ENCODE measurements at places on chromosomes 11 and 22. TPM values are rescaled to one million over a fixed set of nuclear protein-coding genes. Genes with fewer than 3 reads are reported as not detected.

RRP8 gene
- 22.0 TPM for polyA plus RNA-seq

UBASH3B gene
- polyA plus RNA-seq, result 4.2 TPM

GRCh38 chr11:123052901-123053721, 8.8 kb downstream of the HSPA8 start:
- DNase-seq, result no peak

- peak; percentile 20 for DNase-seq
Observed at GRCh38 chr11:72328366-72329224, 84.6 kb upstream of the PHOX2A start.

DNA sequence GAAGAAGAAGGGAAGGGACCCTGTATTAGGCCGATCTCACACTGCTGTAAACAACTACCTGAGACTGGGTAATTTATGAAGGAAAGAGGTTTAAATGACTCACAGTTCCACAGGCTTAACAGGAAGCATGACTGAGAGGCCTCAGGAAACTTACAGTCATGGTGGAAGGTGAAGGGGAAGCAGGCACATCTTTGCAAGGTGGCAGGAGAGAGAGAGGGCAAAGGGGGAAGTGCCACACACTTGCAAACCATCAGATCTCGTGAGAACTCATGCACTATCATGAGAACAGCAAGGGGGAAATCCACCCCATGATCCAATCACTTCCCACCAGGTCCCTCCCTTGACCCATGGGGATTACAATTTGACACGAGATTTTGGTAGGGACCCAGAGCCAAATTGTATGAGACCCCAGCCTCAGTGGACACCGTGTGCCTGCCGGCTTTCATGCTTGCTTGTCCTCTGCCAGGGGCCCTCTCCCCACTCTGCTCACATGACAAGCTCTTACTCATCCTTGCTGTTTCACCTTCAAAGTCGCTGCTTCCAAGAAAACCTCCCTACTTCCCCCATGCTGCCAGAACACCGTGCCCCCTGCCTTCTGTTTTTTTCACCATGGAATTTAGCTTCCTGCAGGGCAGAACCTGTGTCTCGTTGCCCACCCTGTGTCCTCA, 23.3 kb upstream of the PPFIA1 start:
- DNase-seq, result no peak

DNA sequence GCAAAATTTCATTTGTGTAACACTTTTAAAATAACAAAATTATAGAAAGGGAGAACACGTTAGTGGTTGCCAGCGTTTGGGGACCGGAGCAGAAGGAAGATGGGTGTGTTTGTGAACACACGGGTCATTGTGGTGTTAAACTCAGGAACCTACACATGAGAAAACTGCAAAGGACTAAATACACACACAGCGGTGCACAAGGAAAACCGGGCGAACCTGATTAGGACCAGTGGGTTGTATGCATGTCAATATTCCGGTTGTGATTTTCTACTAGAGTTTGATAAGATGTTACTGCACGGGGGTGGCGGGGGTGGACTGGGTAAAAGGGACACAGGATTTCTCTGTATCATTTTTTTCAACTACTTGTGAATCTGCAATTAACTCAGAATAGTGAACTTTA, 351.2 kb downstream of the OPCML start:
- no peak for DNase-seq

DNA sequence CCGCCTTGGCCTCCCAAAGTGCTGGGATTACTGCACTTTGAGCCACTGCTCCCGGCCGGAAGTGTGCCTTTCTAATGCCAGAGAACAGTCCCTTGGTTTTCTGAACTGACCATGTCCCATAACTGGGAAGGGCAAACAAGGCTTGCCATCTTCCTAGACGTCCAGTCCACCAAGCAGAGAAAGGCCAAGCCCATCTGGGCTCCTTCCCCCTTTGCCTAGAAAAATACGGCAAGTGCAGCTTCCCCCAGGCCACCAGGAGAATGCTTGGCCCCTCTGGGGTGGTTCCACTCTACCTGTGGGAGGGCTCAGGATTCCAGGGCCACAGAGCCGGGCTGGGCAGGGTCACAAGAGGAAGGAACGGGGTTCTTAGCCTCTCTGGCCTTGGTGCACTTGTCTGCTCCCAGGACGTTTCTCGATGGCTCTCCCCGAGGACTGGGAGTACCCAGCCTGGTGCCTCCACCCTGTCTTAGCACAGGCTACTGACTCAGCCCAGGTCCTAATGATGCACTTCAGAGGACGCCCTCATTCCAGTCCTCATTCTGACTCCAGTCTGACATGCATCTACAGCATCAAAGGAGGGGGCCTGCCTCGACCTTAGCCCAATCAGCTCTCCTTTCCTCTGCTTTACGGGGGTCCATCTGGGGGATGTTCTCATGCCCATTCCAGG, 1.2 kb downstream of the USP2 start:
- DNase-seq, result no peak

GRCh38 chr11:696955-697491, 1.4 kb downstream of the TMEM80 start:
- DNase-seq, result no peak

DBX1 gene
- polyA plus RNA-seq, result 5.3 TPM

OR6T1 gene
- polyA plus RNA-seq, result not detected

GRCh38 chr11:17526326-17526725, 17.9 kb downstream of the USH1C start:
- DNase-seq, result no peak

GRCh38 chr11:27717801-27718229, 17.6 kb upstream of the BDNF start:
- DNase-seq, result no peak

RRAS2 gene
- polyA plus RNA-seq, result 46.6 TPM

- no peak for DNase-seq
Observed at GRCh38 chr11:115303929-115304531, 200.2 kb downstream of the CADM1 start.

DNA sequence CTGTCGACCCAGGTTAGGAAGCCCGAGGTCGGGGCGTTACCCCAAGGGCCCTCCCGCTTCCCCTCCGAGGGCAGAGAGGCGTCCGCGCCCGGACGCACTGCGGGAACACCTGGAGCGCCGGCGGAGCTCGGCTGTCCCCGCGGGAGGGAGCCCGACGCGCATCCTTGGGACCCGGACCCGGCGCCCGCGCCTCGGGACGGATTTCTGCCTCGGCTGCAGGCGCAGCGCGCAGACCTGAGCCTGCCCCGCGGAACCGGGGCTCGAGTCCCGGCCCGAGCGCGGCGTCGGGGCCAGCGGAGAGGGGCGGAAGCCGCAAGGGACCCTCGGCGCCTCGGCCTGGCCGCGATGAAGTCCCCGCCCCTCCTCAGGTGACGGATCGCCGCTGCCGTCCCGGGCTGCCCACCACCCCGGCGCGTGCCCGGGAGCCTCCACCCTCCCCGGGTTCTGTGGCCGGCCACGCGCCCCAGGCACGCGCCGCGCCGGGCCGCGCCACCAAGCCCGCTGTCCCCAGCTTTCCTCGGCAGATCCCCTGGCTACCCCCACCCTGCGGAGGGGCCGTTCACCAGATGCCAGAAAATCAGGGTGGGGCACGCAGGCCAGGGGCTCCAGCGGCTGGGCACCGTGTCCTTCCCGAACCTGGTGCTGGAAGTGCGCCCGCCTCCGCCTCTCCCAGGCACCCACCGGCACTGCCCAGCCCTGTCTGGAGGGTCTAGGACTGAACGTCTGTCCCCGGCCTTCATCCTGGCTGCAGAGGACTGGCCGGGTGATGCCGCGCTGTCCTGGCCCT, 410 bp downstream of the GLB1L3 start:
- DNase-seq, result no peak

DNA sequence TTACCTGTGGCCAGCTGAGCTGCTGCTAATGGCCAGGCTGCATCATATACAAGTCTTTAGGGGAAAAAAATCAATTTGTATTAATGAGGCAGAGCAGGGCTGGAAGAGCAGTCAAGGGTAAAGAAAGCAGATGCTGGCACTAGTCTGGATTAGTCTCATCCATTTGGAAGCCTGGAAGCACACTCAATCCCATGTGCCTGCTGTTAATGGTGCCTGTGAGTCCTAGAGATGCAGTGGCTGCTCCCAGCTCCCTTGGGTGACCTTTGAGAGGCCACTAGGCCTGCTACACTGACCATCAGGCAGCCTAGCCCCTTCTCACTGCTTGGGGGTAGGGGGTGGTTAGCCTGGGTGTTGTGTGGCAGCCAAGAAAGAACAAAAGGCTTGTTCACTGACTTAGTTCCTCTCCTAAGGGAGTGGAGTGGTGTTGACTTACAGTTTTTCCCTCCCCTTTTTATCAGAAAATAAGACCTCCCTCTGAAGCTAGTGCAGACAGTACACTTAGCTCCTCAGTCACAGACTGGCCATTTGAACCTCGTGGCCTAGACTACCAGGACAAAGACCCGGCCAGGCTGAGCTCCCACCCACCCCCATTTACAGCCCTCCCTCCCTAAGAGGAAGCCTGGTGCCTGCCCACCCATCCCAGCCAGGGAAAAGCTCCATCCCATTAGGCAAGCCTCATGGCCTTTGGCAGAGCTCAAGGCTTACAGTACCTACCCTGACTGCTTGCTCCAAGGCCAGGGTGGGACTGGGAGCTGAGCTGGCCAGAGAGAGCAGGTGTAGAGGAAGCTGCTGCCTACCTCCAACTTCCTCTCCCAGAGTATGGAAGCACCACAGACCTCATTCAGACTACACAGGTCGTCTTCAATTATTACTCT, 7.8 kb downstream of the PIK3IP1 start:
- DNase-seq, result no peak

ABCG4 gene
- polyA plus RNA-seq, result 0.14 TPM

DNA sequence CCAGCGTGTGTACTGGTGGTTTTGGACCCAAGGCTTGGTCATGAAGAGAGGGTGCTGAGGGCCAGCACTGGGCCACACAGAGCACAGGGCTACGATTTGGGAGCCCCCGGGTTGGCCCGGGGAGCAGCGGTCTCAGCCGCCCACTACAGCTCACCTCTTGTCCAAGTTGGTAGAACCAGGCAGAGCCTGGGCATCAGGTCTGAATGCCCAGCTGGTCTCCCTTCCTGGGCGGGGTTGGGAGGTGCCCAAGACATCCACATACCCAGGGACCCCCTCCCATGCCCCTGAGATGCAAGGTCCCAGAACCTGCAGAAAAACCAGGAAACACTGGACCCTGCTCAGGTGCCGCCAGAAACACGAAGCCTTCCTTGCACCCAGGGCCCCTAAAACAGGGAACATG, 18.0 kb downstream of the CELSR1 start:
- no peak for DNase-seq

MUC6 gene
- polyA plus RNA-seq, result 0.25 TPM

GRCh38 chr22:40410272-40410671, 39.9 kb downstream of the SGSM3 start:
- no peak for DNase-seq

GRCh38 chr11:109971184-109971523, 122.0 kb upstream of the ZC3H12C start:
- no peak for DNase-seq

DNA sequence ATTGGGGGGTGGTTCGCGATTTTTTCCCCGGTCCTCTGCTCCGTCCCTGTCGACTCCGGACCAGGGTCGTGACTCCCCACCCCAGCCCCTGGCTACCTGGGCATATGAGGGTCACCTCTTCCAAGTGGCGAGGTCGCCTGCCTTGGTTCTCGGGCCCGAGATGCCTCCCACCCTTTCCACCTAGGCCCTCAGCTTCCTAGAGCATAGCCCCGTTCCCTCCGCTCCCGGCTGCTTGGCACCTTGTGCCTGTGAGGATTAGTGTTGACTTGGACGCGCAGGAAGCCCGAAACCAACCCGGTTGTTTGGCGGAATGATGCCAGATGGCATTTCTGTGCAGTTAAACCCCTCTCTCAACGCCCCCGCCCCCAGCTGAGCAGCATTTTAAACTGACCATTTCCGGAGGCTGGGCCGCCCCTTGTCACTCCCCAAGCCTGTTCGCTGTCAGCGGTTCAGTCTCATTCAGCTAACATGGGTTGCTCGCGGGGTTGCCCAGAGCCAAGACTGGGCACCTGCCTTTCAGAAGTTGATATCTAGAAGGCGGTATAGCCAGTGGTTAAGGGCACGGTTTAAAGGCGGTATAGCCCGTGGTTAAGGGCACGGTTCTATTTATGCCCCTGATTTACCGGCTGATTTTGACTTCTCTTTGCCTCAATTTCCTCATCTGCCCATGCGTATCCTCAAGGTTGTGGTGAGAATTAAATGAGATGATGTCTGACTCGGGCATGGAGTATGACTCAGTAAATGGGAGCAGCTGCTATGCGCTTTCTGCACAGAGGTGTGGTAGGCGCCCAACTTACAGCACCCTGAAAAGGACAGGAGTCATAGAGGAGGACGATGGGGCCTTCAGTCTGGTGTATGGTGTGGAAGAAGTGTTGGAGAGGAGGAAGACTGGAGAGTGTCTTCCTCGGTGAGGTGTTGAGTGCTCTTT, 639 bp downstream of the INCENP start:
- DNase-seq, result no peak

DNA sequence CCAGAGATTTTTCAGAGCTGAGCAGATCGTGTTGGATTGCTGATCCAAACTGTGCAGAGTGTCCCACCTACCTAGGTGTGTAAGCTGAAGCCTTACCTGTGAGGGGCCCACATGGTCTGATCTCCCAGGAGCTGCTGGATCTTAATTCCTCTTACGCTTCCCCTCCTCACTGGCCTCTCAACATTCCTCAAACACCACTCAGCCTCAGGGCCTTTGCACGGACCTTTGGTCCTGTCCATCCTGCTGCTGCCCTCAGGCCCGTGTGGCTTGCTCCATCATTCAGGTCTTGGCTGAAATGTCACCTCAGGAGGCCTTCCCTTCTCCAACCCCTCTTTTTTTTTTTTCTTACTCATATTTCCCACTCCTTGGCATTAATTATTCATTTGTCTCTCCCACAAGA, 21.1 kb upstream of the RAB1B start:
- no peak for DNase-seq

CCDC116 gene
- 0.51 TPM for polyA plus RNA-seq

DYNC2H1 gene
- 10.1 TPM for polyA plus RNA-seq

DNA sequence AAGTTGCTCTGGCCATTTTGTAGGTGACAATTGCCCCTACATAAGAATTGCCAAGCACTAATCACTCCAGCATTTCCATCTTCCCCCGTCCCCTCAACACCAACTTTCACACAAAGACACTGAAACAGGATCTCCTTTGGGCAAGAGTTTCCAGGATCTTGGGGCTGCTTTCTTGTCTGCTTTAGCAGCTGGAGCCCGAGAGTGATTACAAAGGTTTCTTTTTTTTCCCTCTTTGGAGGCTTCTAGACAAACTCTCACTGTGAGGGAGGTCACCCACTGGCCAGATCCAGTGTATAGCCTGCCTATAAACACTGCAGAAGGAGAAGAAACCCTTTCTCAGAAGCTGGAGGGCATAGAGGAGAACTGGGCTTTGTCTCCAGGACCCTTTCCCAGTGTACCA, 92.5 kb downstream of the APIP start:
- no peak for DNase-seq

DNA sequence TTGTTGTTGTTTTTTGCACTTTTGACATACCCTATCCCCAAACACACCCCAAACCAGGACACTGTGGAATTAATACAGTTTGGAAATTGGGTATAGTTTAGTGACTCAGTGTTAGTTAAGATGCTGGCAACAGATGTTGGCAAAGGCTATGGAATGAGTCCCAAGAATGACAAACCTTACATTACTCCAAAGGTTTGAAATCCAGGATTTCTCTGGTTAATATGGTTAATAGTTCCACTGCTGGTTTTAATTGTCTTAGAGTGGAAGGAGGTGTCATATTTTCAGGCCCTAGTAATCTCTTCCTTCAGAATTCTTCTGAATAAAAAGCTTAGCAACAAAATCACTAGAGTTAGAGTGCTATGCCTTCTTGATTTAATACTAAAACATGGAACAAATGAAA, 775 bp downstream of the LPXN start:
- no peak for DNase-seq
